HAP-1 (cell line): ENCODE measurements at places on chromosomes 2 and 18.

DNA sequence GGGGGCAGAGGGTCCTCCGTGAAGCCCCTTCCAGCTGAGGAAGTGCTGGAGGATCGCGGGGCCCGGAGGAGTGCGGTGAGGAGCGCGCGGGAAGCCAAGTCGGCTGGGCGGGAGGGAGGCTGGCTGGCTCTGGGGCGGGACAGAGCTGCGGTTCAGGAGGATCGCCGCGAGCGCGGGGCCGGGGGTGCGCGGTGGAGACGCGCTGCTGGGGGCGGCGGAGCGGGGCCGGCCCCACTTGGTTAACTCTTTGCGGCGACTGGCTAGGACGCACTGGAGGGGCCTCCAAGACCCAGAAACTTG lies 464 bp downstream of the CYBRD1 start:
- no peak for DNase-seq

- DNase-seq = no peak
These were observed 6.8 kb upstream of the TPO start for GRCh38 chr2:1406434-1406833.

- DNase-seq = no peak
These were observed 4.5 kb downstream of the PROM2 start for GRCh38 chr2:95278637-95279225.

DNA sequence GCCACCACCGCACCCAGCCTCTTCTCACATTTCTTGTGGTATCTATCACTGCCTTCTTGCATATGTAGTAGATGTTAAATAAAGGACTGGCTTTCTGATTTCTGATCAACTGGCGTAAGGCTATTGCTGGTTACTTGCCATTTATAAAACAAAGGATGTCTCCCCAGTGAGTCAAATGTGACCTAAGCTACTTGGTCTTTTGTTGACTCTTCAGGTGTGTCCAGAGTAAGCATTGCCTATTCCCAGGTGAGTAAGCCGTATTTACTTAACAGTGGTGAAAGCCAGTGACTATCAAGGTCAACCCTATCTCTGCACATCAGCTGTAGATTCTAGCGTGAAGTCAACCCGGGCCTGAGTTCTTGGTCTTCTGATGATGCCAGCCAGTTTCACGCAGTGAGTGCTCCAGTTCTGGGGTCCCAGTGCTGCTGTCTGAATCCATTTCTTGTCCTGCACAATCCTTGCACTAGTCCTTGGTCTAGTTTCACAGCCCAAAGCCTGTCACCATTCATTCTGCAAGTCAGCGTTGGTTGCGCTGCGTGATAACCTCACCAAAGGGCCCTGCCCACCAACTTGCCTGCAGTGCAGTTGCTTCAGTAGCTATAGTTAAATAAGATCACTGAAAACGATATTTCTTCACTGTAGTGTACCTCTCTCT lies 120.2 kb downstream of the GBX2 start:
- DNase-seq = no peak

GRCh38 chr2:218272531-218273212 lies 2.4 kb downstream of the PNKD start:
- DNase-seq = peak; percentile 94

DNA sequence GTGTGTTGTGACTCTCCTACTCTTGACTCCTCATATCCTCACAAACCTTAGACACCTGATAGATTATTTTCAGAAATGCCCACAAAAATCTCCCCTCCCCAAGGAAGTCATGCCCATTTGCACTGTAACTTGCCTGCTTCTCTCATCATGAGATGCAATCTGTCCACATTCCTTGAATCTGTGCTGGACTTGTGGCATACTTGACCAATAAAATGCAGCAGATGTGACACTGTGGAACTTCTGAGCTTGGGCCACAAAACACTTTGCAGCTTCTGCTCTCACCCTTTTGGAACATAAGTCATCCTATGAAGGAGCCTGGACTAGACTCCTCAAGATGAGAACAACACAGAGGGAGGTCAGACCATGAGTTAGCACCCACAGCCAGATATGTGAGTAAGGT lies 4.4 kb upstream of the PID1 start:
- no peak for DNase-seq

- DNase-seq = no peak
These were observed 59.6 kb downstream of the SPIRE1 start for GRCh38 chr18:12598181-12598930.

- no peak for DNase-seq
These were observed 86.1 kb downstream of the TRIP12 start for GRCh38 chr2:229835596-229836283.

- DNase-seq = no peak
These were observed 318.8 kb upstream of the THUMPD2 start for GRCh38 chr2:40097691-40098385.

- DNase-seq = no peak
These were observed 37.4 kb downstream of the AFF3 start for GRCh38 chr2:100104718-100105677.

DNA sequence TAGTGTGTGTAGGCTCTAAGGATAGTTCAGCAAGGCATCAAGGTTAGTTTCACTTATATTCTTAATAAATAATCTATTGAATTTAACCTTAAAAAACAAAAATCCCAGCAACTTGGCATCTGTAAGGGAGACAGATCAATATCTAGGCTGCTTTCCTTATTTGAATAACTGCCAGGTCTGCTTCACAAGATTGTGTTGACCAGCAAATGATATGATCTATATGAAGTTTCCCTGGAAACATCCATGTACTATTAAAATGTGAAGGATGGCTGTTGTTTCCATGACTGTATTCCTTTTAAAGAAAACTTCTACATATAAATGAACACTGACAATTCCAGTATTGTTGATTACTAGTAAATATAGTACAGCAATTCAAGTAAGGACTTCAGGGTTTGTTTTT lies 109.4 kb downstream of the SPTBN1 start:
- no peak for DNase-seq

- no peak for DNase-seq
These were observed 60.3 kb upstream of the SCN1A start for GRCh38 chr2:166188084-166188483.

- DNase-seq = no peak
These were observed 3.7 kb downstream of the PRKAG3 start for GRCh38 chr2:218827701-218828476.

DNA sequence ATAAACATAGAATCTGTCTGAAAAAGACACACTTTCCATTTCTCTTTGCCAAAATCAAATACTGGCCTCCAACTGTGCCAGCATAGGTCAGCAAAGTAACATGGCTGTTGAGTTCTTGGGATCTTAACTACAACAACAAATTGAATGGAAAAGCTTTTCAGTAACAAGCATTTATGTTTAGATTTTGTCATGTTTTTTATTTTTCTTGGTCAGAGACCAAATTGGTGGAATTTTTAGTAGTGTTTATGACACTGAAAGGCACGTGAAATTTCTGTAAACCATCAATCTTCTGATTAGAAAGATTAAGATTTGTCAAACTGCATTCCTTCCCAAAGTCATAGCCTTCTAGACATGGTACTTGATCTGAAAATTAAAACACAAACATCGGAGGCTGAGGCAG lies 77.6 kb downstream of the PDE1A start:
- no peak for DNase-seq
